ENCODE measurements at places on chromosomes 13 and 19. TPM values are rescaled to one million over a fixed set of nuclear protein-coding genes. Genes with fewer than 3 reads are reported as not detected.

Gene TUBA3C
- total RNA-seq, result not detected

Gene GRIN2D
- total RNA-seq, result 0.22 TPM

Gene PEAK3
- 0.20 TPM for total RNA-seq

Gene ARRDC5
- total RNA-seq, result not detected

Gene TOMM40
- 33.6 TPM for total RNA-seq

Gene CFAP97D2
- not detected for total RNA-seq

Gene CLEC4M
- 8.5 TPM for total RNA-seq

Gene SCEL
- total RNA-seq, result not detected

Gene SWSAP1
- total RNA-seq, result 1.2 TPM

DNA sequence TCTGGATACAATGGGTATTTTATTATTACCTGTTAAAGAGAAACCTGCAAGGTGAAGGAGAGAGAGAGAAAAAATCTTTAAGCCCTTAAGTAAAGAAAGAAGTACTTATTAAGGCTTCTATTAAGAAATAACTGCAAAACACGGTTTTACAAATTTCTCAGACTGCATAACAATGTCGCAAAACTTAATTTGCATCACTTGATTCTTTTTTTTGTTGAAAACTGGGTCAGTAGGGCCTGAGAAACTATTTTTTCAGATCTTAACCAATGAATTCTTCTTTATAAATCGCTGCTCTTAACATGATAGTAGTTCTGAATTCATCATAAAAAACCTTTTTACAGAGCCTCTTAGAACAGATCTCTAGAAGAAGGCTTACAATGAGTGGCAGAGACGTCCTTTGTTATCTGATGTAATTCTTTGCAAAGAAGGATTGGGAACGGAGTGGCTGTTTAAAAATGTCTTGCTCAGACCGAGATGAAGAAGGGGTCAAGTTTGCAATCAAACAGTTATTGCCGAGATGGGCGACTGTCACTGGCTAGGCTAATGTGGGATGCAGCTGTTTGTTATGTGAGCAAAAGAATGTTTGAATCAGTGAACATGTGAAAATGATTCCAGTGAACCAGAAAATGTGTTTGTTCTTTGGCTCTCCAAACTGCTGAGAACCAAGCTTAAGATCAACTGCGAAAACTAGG is 76.3 kb downstream of the ZNF536 start:
- no peak for DNase-seq

DNA sequence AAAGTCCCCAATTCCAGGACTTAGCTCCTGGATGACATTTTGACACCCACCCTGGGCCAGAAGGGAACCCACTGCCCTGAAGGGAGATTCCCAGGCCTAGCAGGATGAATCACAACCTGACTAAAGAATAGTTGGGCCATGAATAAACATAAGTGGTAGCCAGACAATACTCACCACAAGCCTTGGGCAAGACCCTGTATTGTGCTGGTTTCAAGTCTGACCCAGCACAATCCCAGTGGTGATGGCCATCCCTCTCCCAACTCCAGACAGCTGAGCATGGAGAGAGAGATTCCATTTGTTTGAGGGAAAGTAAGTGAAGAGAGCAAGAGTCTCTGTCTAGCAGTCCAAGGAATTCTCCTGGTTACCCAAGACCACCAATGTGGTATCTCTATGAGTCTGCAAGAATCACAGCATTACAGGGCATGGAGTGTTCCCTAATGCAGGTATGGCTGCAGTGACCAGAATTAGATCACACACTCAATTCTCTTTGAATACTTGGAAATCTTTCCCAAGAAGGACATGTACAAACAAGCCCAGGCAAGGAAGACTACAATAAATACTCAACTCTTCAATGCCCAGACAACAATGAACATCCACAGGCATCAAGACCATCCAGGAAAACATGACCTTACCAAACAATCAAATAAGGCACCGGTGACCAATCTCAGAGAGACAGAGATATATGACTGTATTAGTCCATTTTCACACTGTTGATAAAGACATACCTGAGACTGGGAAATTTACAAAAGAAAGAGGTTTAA is 158.0 kb downstream of the VWA8 start:
- DNase-seq, result peak; percentile 40

- no peak for DNase-seq
Measured at GRCh38 chr19:33405553-33406461, 32.3 kb downstream of the CEBPG start.

DNA sequence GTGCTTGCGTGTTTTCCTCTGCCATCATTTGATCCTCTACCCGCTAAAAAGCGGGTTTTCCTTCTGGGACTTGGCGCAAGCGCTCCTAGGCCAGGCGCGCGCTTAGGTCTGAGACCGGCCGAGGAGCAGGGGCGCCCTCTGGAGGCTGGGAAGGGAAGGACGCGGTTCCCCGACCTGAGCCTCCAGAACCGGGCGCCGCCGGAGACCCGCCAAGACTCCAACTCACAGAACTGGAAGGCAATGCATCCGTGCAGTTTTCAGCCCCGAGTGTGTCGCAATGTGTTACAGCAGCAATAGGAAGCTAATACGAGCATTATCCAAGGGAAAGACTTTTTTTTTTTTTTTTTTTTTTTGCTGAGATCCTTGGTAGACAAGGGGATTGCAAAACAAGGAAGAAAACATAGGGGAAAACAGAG is 190.9 kb downstream of the COL4A1 start:
- peak; percentile 62 for DNase-seq

DNA sequence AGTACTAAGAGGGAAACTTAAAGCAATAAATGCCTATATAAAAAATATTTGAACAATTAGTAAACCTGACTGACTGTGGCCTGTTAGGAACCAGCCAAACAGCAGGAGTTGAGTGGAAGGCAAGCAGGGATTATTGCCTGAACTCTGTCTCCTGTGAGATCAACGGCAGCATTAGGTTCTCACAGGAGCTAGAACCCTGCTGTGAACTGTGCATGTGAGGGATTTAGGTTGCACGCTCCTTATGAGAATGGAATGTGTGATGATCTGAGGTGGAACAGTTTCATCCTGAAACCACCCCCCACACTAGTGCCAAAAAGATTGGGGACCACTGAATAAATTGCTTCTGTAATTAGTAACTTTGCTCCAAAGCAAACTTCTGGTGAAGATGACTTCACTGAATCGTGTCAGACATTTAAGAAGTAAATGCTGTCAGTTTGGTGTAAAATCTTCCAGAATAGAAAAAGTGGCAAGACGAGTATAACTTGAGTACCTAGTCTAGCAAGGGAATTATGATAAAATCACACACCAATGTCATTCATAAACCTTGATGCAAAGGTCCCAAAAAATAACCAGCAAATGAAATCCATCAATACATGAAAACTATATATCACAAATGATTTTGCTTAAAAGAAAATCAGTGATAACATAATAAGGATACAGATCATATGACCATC is 53.8 kb downstream of the SLC6A16 start:
- DNase-seq, result no peak

DNA sequence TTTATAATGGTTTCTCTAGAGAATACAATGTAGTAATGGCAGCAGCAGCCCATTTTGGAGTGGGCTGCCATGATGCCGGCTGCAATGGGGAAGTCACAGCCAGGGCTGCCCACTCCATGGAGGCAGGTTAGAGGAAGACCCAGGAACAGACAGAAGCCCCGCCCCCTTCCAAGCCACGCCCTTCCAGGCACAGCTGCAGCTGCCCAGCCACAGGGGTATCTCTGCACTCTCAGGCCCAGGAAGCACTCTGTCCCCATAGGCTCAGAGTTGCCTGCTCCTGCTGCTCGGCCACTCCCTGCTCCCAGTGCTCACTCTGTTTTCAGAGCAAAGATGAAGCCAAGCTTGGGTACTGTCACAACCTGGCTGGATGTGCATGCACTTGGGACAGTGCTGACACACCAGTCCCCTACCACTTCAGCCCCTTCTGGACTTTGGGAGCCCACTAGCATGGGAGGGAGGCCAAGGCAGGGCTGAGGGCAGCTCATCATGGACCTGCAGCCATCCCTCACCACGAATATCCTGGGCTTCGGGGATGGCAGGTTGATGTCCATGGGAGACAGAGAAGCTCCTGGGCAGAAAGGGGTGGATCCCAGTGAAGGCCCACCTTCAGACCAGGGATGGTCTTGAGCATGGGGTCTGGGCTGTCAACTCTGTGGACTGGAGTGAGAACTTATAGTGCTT is 1224.2 kb downstream of the SLITRK5 start:
- no peak for DNase-seq

DNA sequence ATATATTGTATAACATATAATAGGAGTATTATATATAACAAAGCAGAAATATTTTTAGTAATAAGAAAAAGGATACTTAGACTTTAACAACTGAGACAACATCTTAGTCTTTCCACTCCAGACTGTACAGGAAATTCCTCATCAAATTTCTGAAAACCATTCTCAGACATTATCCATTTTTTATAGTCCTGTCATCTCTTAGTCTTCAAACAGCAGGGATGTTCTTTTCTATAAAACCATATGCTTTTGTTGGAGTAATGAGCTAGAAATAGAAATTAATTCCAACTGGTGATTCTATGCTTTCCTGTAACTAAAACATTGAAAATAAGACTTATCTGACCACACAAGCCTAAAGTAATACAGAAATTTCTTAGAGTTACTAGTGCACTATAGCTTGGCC is 82.2 kb upstream of the CSNK1A1L start:
- DNase-seq, result no peak
